ENCODE measurements at places on chromosomes 11 and 22. TPM values are rescaled to one million over a fixed set of nuclear protein-coding genes. Genes with fewer than 3 reads are reported as not detected.

DNA sequence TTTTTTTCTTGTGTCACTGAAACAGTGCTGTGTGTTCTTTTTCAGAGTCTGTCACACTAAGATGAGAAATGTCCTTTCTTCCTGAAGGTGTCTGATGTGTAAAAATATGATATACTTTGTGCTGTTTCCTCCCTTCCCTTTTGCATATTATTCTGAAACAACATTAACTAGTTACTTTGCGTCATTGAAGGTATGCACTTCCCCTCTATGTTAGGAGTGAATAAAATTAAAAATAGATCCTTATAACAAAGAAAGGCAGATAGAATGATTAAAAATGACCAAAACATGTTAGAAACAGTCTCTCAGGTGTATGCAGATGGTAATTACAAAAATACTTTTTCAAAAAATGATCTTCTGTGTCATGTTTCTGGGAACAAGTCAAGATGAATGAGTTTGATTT lies 1.6 kb upstream of the RAB30 start:
- peak overlapping the region; percentile 95 for H3K27ac ChIP-seq
- H3K4me3 ChIP-seq = no peak overlapping the region
- H3K36me3 ChIP-seq = no peaks in the 10 kb centered on the region
- H3K4me1 ChIP-seq = peaks cover 20% of the 10 kb centered on the region
- no peak for DNase-seq
- H3K27me3 ChIP-seq = no peaks in the 10 kb centered on the region

DNA sequence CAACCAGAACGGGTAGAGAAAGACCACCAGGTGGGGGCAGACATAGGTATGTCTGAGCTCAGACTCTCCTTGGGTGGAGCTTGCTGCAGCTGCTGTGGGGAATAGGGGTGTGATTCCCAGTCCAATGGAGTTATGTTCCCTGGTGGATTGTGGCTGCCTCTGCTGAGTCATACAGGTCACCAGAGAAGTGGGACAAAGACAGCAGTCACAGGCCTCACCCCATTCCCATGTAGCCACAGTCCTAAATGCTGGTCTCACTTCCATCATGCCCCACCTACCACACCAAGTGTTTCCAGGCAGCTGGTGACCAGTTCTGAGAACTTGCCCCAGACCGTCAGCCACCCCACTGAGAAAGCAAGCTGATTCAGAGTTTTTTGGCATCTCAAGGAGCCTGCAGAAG lies 17.5 kb downstream of the OR52E5 start:
- H3K4me1 ChIP-seq = no peaks in the 10 kb centered on the region
- no peak for DNase-seq
- no peaks in the 10 kb centered on the region for H3K27me3 ChIP-seq
- no peak overlapping the region for H3K4me3 ChIP-seq
- H3K27ac ChIP-seq = no peak overlapping the region

DNA sequence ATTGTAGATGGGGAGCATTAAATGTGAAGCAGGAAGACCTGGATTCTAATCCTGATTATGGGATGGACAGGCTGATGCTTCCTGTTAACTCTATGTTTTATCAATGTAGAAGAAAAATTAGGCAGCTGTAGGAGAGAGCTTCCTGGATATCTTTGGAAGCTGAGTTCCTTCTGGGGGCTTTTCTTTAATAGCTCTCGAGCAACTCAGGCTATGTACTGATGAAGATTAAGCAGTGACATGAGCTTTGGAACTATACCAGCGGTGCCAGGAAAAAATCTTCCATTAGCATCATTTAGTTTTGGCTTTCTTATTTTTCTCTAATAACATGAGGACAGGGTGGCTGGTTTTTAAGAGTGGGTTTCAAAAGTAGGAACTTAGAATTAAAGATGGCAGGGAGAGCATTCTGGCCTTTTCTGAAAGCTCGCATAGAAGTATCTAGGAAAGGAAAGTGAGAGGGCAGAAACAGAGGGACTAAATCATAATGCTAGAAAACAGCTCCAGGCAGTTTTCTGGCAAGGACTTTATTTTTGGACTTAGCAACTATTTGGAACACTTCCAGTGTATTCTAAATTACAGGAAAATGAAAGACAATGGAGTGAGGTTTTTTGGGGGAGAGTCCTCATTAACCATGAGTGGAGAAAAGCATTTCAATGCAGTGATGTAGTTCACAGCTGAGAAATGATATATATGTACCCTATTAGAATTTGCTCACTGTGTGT lies 69.2 kb upstream of the RRM1 start:
- H3K4me1 ChIP-seq = peaks cover 23% of the 10 kb centered on the region
- no peaks in the 10 kb centered on the region for H3K27me3 ChIP-seq
- H3K4me3 ChIP-seq = no peak overlapping the region
- peak; percentile 31 for DNase-seq
- H3K27ac ChIP-seq = peak overlapping the region; percentile 68

NRGN gene
- 0.89 TPM for total RNA-seq

P2RY6 gene
- total RNA-seq = 5.1 TPM

DNA sequence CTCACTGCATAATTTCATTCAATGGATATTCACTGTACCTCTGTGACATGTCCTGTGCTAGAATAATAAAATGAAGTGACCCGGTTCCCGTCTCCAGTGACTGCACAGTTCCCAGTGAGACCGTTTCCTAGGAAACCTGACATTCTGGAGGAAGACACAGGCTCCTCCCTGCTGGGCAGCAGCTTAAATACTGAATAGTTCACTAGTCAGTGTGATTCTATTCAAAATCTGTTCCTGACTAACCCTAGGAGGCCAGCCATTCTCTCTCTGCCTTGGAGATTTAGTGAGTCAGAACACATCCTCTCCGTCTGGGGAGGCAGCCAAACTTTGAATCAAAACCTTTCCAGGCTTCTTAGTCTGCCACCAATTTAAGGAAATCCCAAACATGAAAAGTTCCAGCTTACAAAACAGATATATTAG lies 11.3 kb downstream of the TRIM66 start:
- H3K27me3 ChIP-seq = no peaks in the 10 kb centered on the region
- H3K4me1 ChIP-seq = peaks cover 7% of the 10 kb centered on the region
- no peaks in the 10 kb centered on the region for H3K36me3 ChIP-seq
- peak; percentile 61 for DNase-seq
- H3K27ac ChIP-seq = peak overlapping the region; percentile 84
- no peak overlapping the region for H3K4me3 ChIP-seq

OR4X2 gene
- total RNA-seq = not detected

DNA sequence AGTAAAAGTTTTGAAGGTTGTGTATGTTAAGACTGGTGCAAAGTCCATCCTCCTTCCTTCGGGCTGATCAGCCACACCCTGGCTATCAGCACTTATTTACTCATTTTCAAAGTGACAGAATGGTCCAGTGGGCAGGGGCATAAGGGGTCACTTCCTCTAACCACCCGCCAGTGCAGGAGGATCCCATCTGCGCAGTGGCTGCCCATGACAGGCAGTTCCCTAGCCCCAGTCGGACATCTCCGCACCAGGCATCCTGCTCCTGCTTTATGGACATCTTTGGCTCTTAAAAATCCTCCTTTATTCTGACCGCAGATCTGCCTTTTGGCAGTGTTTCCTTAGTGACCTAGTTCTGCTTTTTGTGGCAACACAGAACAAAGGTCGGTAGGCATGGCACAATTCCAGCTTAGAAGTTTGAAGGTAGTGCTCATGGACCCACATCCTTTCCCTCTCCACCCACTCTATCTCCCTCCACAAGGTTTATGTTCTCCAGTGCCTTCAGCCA lies 55.9 kb downstream of the BMAL1 start:
- no peak overlapping the region for H3K4me3 ChIP-seq
- H3K4me1 ChIP-seq = peaks cover 46% of the 10 kb centered on the region
- H3K36me3 ChIP-seq = no peaks in the 10 kb centered on the region
- no peak for DNase-seq
- no peak overlapping the region for H3K27ac ChIP-seq

OR10A2 gene
- not detected for total RNA-seq

- peak overlapping the region; percentile 96 for H3K27ac ChIP-seq
- no peaks in the 10 kb centered on the region for H3K27me3 ChIP-seq
- H3K4me3 ChIP-seq = no peak overlapping the region
Measured at GRCh38 chr11:126345759-126346585, 9.5 kb upstream of the ST3GAL4 start.

IL18 gene
- total RNA-seq = 22.3 TPM

DNA sequence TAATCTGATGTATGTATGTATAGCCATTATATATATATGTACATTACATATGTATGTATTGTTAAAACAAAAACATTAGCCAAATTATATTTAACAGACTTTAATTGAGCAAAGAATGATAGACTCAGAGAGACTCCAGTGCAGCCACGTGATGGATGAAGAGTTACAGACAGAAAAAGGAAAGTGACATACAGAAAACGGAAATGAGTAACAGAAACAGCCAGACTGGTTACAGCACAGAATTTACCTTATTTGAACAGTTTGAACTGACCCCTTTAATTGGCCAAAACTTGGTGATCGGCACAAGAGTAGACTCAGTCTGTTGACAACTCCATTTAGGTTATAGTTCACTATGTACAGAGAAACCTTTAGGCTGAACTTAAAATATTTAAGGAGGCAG lies 35.0 kb downstream of the CHORDC1 start:
- peaks cover 8% of the 10 kb centered on the region for H3K4me1 ChIP-seq
- no peak overlapping the region for H3K4me3 ChIP-seq
- no peak for DNase-seq
- no peak overlapping the region for H3K27ac ChIP-seq
- no peaks in the 10 kb centered on the region for H3K27me3 ChIP-seq
- H3K36me3 ChIP-seq = no peaks in the 10 kb centered on the region

SOX10 gene
- 4.0 TPM for total RNA-seq

TYR gene
- not detected for total RNA-seq

ADM2 gene
- total RNA-seq = not detected

TRIM48 gene
- total RNA-seq = not detected

GRCh38 chr11:444396-445144 lies 2.8 kb upstream of the ANO9 start:
- peaks cover 13% of the 10 kb centered on the region for H3K4me1 ChIP-seq
- H3K27me3 ChIP-seq = peaks cover 9% of the 10 kb centered on the region
- no peak overlapping the region for H3K4me3 ChIP-seq

DNA sequence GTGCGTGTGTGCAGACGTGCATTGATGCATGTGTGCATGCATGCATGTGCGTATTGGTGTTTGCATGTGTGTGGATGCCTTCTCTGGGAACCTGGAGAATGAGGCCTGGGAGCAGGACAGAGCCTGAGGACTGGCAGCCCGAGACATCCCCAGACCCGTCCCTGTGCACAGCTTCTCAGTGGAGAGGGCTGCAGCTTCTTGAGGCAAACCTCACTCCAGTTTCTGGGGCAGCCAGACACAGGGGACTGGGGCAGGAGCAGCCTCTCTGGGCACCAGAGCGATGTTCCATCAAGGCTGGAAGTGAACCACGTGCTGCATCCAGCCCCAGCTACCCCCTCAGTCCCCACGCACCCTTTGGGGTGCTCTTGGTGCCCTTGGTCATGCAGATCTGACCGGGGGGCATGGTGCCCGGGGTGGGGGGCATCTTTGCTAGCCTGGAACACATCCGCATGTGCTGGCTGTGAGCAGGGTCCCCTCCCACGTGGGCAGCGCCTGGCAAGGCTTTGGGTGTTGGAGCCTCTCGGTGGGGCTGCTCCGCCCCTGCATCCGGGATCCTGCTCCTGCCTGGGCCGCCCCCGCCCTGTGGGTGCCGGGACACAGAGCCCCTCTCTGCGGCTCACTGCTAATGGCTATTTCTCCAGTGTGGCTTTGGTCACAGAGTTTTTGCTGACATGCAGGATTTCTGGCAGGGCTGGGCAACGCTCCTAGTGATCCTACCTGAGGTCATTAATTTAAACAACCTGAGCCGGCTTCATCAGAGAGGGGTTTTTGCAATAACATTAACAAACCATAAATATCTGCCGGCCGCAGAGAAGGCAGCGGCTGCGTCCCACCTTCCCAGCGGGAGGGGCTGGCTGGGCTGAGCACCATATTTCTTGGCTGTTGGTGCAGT lies 434.7 kb downstream of the TBC1D22A start:
- no peak overlapping the region for H3K4me3 ChIP-seq
- peaks cover 4% of the 10 kb centered on the region for H3K27me3 ChIP-seq
- no peaks in the 10 kb centered on the region for H3K36me3 ChIP-seq
- no peaks in the 10 kb centered on the region for H3K4me1 ChIP-seq
- DNase-seq = no peak

- DNase-seq = peak; percentile 49
- no peaks in the 10 kb centered on the region for H3K4me1 ChIP-seq
- H3K27me3 ChIP-seq = no peaks in the 10 kb centered on the region
Measured at GRCh38 chr11:8080674-8081590, at the start of gene TUB. TSS of gene TUB (plus strand) at chr11:8081211. CDS start at chr11:8081511, 300 bp downstream.

- H3K36me3 ChIP-seq = peaks cover 42% of the 10 kb centered on the region
- no peaks in the 10 kb centered on the region for H3K27me3 ChIP-seq
- H3K27ac ChIP-seq = no peak overlapping the region
- peaks cover 31% of the 10 kb centered on the region for H3K4me1 ChIP-seq
Measured at GRCh38 chr11:77179048-77179447, 51.0 kb downstream of the MYO7A start.

DNA sequence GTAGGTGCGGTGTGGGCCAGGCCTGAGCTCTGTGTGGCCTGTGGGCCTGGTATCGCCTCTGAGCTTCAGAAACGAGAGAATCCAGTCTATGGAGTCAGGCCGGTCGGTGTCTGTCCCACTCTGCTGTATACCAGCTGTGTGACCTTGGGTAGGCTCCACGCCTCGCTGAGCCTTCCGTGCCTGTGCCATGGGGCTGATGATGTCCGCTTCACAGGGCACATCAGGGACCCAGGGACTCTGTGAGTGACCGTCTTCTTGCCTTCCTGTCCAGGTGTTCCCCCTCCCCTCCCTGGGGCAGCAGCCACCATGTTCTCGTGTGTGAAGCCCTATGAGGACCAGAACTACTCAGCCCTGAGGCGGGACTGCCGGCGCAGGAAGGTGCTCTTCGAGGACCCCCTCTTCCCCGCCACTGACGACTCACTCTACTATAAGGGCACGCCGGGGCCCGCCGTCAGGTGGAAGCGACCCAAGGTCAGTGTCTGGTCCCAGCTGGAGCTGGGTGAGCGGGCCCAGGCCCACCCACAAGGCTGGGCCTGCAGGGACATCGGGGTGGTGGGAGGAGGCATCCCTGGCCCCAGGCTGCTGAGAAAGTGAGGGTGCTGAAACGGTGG lies 17.9 kb downstream of the CAPN5 start:
- no peak overlapping the region for H3K4me3 ChIP-seq
- no peak overlapping the region for H3K27ac ChIP-seq
- H3K27me3 ChIP-seq = no peaks in the 10 kb centered on the region
- peaks cover 33% of the 10 kb centered on the region for H3K4me1 ChIP-seq
- DNase-seq = peak; percentile 50

GGTLC2 gene
- total RNA-seq = not detected

- H3K4me3 ChIP-seq = no peak overlapping the region
- peak; percentile 9 for DNase-seq
- no peaks in the 10 kb centered on the region for H3K27me3 ChIP-seq
- no peaks in the 10 kb centered on the region for H3K36me3 ChIP-seq
- H3K27ac ChIP-seq = peak overlapping the region; percentile 20
- no peaks in the 10 kb centered on the region for H3K4me1 ChIP-seq
Measured at GRCh38 chr22:17430412-17430811, 61.2 kb downstream of the CECR2 start.

- no peak overlapping the region for H3K27ac ChIP-seq
- no peak overlapping the region for H3K4me3 ChIP-seq
- H3K36me3 ChIP-seq = no peaks in the 10 kb centered on the region
Measured at GRCh38 chr11:16001044-16001568, 355.2 kb downstream of the SOX6 start.

Measured in adrenal gland (tissue), 19 donors.